T-helper 2 cell treated with Interferon-gamma antibody and Interleukin-4, amounts not matched to agents 100 ng/mL and 5 ng/mL, for 36 hours (primary cell): ENCODE measurements at places on chromosomes 16 and 17. TPM values are rescaled to one million over a fixed set of nuclear protein-coding genes. Genes with fewer than 3 reads are reported as not detected.

MGRN1 gene
- total RNA-seq, result 87.0 and 87.8 TPM in 2 replicates

TBC1D3H gene
- total RNA-seq, result not detected in 2 replicates

TRIM72 gene
- total RNA-seq, result not detected in 2 replicates

ABCC3 gene
- total RNA-seq, result not detected in 2 replicates

CCL14 gene
- total RNA-seq, result not detected in 2 replicates

PMFBP1 gene
- total RNA-seq, result 1.1 and 2.5 TPM in 2 replicates

LGALS9B gene
- 2.0 and 2.2 TPM in 2 replicates for total RNA-seq

WNT9B gene
- not detected in 2 replicates for total RNA-seq

KRTAP1-1 gene
- not detected in 2 replicates for total RNA-seq

ABI3 gene
- 42.8 and 44.0 TPM in 2 replicates for total RNA-seq

KRTAP2-3 gene
- not detected in 2 replicates for total RNA-seq

CTRB1 gene
- total RNA-seq, result not detected in 2 replicates

TBC1D3I gene
- 0.77 and 0.84 TPM in 2 replicates for total RNA-seq

PRKCB gene
- 71.8 and 71.9 TPM in 2 replicates for total RNA-seq

HOXB1 gene
- not detected in 2 replicates for total RNA-seq

NFATC2IP gene
- total RNA-seq, result 127 TPM in 2 replicates

TK2 gene
- total RNA-seq, result 12.9 and 16.3 TPM in 2 replicates

CHST4 gene
- total RNA-seq, result not detected in 2 replicates

ROGDI gene
- total RNA-seq, result 7.0 and 7.3 TPM in 2 replicates

FBXL20 gene
- 12.0 and 12.9 TPM in 2 replicates for total RNA-seq

FKBP10 gene
- 0.27 and 0.36 TPM in 2 replicates for total RNA-seq

SLC16A6 gene
- total RNA-seq, result 5.3 and 5.7 TPM in 2 replicates

CANT1 gene
- 68.1 and 69.5 TPM in 2 replicates for total RNA-seq

C16orf86 gene
- 0.95 and 1.9 TPM in 2 replicates for total RNA-seq

UNC45B gene
- 0.07 and 0.18 TPM in 2 replicates for total RNA-seq

OXLD1 gene
- total RNA-seq, result 40.7 and 42.5 TPM in 2 replicates

TEKT3 gene
- total RNA-seq, result 0.16 TPM in 1 of 2 replicates, not detected in the other

CRYBA1 gene
- not detected in 2 replicates for total RNA-seq

DGKE gene
- 25.8 and 25.9 TPM in 2 replicates for total RNA-seq

KLHL10 gene
- 0.07 and 0.09 TPM in 2 replicates for total RNA-seq

KRT39 gene
- total RNA-seq, result not detected in 2 replicates

C17orf67 gene
- 3.2 TPM in 2 replicates for total RNA-seq

OTOP2 gene
- not detected in 2 replicates for total RNA-seq

TNFRSF12A gene
- total RNA-seq, result 4.8 and 5.7 TPM in 2 replicates

GRIN2A gene
- total RNA-seq, result not detected in 2 replicates

CCDC144A gene
- 2.8 and 3.0 TPM in 2 replicates for total RNA-seq

HSPB9 gene
- total RNA-seq, result not detected in 2 replicates

CLEC19A gene
- total RNA-seq, result not detected in 2 replicates

CDRT15 gene
- total RNA-seq, result not detected in 2 replicates

CBX1 gene
- 65.2 and 66.0 TPM in 2 replicates for total RNA-seq

CES1 gene
- total RNA-seq, result 0.48 TPM in 1 of 2 replicates, not detected in the other

DNAAF1 gene
- not detected in 2 replicates for total RNA-seq

KRTAP16-1 gene
- not detected in 2 replicates for total RNA-seq
